ENCODE measurements at places on chromosomes 4 and X. TPM values are rescaled to one million over a fixed set of nuclear protein-coding genes. Genes with fewer than 3 reads are reported as not detected.

DNA sequence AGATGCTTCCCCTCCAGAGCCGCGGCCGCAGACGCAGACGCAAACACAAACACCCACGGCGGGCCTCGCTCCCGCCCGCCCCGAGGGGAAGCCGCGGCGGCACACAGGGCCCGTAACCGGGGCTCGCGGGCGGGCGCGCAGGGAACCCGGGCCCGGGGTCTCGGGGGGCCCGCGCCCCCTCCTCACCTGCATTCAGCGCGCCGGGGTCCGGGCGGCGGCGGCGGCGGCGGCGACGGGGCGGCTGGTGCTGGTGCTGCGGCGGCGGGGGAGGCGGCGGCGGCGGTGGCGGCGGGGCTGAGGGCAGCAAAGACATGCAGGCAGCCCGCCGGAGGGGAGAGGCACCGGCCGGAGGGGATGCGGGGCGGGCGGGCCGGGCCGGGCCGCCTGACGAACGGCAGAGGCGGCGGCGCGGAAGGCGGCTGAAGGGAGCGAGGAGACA, 255 bp upstream of the CNOT6L start:
- DNase-seq, result no peak

DNA sequence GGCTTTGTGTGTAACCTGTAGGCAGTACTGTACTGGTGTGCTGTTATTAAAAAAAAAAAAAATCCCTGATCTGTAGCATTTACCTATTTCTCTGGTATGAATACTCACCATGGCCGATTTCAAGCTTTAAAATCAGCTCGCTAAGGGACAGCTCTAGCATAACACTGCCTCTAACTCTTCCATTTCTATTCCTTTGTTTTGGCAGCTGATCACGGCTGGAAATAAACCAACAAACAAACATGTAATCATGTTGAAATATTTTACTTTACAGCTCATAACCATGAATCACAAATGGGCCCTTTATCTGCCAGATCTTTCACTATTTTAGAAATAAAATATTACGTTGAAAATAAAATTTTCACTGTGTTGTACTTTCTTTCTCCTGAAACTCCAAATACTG, 60.5 kb upstream of the IL15 start:
- DNase-seq, result no peak

Gene PPBP
- not detected for total RNA-seq

GRCh38 chr4:153469031-153469430, 2.9 kb downstream of the TMEM131L start:
- no peak for DNase-seq

- no peak for DNase-seq
Observed at GRCh38 chr4:53785996-53786395, 194.7 kb upstream of the LNX1 start.

DNA sequence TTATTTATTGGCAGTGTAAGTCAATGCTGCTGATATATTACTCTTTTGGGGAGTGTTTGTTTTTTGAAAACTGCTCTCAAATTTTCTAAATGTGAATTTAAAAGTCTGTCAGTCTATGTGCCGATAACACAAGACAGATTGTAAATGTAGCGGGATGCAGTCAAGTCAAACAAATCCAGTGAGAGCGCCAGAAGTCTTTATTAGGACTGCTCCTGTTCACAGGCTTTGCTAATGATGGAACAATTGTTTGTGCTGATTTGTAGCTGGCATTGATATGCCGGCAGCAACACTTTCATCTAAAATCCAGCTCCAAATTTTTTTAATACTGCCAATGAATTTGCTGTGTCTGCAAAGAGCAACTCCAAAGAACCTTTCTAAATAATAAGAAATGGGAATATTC, 78.7 kb upstream of the TET2 start:
- DNase-seq, result no peak

GRCh38 chr4:42306221-42307109, 90.8 kb upstream of the SHISA3 start:
- no peak for DNase-seq

Gene F11
- 0.54 TPM for total RNA-seq

DNA sequence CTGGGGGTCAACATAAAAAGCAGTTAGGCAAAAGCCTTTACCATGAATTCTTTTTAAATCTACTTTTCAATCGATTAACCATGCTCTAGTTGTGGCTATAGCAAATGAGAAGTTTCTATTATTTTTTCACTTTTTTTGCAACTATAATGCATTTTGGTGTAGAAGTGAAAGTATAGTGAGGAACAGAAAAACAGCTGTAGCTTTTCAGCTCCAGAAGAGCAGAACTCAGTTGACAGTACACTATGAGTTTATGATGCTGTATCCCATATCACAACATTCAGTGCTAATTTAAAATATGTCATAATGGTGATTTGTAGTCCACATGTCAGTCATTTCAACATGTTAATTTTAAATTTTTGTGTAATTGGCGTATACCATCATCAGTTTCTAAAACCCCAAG, 8.7 kb upstream of the MUC7 start:
- DNase-seq, result no peak

GRCh38 chr4:5804656-5805055, 88.2 kb downstream of the CRMP1 start:
- no peak for DNase-seq

DNA sequence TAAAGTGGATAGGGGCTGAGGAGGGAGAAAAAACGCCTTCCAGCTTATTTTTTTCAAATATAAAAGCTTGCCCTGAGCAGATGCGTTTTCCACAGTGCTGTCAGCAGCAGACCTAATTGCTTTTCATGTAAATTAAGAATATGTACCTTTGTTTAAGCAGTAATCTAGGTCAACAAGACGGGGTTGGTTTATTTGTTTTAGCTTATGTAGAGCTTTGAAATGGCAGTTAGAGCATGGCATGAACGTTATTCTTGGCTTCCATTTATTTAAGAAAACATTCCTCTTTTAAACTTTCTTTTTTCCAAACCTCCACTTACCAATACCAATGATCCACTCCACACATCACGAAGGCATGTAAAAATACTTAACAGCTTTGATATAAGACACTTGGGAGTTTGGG, 220.3 kb upstream of the TENM3 start:
- DNase-seq, result no peak

Gene TEX13C
- not detected for total RNA-seq

Measured in colonic mucosa (tissue), 4 donors.